ENCODE measurements at places on chromosomes 7 and 10.

GRCh38 chr7:150788474-150789269 lies 11.5 kb downstream of the TMEM176B start:
- DNase-seq = no peak

DNA sequence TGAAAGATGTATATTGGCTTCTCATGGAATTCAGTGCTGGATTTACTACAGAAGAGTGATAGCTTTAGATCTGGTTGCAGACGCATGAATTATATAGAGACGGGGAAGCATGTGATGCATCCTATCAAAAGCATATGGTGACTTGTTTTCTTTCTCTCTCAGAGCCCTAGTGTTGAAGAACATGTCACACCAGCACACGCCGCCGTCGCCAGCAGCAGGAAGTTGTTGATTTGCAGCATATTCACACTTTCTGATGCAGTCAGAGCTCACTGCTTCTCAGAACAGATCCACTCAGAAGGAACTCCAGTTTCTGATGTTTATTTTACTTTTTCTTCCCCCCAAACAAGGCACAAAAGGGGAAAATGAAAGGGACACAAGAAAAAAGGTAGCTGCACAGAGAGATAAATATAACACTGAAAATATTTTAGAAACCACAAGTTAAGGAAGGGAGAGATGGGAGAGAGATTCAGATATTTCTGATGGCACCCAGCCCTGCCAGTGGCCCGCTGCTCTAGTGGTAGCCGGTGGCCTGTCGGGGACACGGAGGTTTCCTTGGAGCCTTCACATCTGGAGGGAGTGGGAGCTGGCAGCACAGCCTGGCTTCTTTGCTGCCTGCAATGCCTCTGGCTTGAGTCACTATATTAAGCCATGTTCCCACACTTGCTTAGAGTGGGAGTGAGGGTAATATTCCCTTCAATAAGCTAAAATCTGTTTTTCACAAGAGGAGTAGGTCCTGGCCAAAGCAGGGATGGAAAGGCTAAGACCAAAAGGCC lies 123.2 kb downstream of the NRP1 start:
- no peak for DNase-seq

DNA sequence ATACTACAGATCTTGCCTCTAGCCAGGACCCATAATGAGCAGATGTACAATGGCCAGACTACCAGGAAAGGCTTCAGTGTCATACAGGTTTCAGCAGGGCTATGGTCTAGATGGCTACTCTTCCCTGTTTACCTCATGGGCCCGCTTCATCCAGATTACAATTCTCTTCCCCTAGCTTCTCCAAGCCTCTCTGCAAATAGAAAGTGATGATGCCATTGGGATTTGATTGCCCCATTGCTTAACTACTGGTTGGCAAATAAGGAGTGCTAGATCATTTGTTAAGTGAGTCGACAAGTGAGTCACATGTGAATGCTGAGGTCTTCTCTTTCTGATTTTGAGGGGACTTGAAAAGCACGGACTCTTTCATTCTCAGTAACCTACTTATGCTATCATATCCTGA lies 361.5 kb upstream of the LRRTM3 start:
- DNase-seq = no peak

GRCh38 chr10:17217631-17218232 lies 10.3 kb upstream of the VIM start:
- DNase-seq = no peak

DNA sequence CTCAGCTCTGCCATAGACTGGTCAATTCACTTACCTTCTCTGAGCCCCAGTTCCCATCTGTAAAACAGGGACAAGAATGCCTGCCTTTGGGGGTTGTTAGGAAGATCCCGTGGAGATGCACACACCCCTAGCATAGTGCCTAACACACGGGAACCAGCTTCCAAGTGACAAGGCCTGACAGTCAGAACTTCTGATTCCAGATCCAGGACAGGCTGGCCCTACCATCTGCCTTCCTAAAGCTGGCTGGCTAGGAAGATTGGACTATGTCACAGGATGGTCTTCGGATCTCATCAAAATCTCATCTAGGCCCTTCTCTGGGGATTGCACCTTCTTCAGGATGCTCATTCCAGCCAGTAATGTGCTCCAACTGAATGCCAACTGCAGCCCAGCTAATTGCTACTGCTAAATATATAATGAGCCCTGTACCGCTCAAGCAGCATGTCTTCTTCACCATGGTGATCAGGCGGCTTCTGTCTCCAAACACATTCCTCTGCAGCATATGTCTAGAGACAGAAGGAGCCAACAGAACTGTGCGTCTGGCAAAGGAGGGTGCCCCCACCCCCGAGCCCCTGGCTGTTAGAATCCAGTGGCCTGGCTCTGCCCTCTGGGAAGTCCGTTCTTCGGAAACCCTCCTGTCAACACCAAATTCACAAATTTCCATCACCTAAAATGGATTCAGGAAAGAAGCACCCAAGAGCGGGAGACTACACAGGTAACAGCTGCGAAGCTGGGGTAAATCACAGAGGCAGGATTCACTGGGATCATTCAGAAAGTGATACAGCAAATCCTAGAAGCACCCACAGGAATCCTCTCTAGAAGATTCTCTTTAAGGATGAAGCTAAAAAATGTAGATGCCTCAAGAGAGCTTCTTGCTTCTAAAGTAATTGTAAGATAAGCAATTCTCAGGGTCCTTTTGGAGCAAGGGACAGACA lies 142.1 kb upstream of the EEPD1 start:
- no peak for DNase-seq

DNA sequence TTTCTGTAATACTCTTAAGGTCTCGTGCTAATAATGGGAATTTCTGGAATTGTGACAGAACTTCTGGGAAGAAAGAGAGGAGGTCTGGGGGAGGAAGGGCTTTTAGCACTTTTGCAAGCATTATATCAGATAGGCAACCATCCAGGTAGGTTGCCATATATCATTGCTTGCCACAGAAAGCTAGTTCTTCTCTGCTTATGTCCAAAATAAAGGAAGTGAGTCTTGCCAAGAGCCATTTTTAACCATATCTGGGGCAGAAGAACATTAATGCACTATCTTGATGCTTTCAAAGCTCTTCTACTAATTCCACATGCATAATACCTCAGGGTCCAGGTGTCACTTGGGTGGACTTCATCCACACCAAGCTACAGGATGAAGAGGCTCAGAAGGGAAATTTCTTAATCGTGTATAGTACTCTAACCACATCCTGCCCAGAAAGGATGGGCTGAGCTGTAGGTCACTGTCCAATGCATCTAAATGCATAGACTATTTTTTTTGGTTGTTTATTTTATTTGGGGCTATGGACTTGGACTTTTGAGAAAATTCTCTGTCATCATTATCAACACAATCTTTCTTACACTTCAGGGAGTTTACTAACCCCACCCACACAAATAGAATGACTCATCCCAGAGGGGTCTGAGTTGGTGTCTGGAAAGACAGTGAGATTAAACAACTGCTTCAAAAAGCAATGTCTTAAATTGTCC lies 68.9 kb upstream of the ADO start:
- no peak for DNase-seq

DNA sequence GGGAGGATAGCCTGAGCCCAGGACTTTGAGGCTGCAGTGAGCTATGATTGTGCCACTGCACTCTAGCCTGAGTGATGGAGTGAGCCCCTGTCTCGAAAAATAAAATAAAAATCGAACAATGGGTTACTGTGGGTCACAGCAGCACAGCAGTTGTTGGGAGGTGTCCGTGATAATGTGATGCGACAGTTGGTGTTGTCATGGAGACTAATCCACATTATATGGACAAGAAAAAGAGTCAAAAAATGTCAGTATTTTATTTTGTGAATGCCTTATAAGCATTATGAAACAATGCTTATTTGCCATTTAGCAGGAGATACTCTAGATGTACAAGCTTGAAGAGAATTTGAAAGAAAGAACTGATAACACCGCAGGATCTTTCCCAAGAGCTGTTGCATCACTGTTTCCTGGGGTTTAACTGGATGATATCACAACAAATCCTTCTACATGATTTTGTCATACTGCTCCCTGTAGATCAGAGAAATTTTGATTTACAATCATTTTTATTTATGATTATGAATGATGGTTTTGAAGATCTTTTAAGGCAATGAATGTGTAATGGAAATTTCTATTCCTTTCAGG lies 195.4 kb downstream of the BAMBI start:
- no peak for DNase-seq

DNA sequence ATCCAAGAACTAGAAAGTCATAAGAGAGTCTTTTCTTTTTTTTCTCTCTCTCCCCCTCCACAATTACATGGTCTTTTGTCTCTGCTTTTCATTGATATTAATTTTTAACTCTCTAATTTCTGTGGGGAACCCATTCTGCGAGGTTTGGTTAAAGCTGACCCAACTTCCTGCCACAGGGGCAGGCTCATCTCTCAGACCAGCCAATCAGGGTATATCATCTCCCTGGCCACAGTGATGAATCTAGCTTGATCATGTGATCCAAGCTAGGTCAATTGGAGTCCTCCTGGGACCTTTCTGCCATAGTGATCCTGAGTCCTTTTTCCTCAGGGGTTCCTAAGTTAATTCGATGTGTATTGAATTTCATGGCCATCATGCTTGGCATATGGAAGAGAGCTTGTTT lies 38.0 kb upstream of the TRUB1 start:
- no peak for DNase-seq

DNA sequence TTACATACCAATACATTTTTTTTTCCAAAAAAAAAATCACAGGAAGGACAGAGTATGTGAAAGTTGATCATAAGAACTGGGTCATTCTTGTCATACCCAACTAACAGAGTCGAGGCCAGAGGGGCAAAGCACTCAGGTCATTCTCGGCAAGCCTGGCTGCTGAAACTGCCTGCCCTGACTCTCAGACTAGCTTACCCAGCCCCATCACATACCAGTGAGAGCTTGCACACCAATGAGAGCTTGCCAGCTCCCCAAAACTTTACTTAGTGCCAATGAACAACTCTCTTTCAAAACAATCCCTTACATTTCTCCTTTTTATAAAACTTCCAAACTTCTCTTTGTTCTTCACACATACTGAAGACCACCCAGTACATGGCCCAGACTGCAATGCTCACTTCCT lies 48.9 kb downstream of the VOPP1 start:
- DNase-seq = no peak

- DNase-seq = no peak
These were observed 61.5 kb downstream of the ITGA8 start for GRCh38 chr10:15658069-15658702.

GRCh38 chr10:53239873-53240272 lies 467.3 kb upstream of the MBL2 start:
- no peak for DNase-seq

GRCh38 chr7:99453105-99453504 lies 12.9 kb downstream of the ATP5MF start:
- no peak for DNase-seq

DNA sequence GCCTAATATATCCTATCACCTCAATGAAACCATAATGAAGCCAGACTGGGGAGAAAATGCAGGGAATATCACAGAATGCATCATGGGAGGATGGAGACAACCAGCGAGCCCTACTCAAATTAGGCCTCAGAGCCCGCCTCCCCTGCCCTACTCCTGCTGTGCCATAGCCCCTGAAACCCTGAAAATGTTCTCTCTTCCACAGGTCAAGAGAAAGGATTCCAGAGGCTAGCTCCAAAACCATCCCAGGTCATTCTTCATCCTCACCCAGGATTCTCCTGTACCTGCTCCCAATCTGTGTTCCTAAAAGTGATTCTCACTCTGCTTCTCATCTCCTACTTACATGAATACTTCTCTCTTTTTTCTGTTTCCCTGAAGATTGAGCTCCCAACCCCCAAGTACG lies 31.5 kb downstream of the PRSS2 start:
- DNase-seq = no peak

DNA sequence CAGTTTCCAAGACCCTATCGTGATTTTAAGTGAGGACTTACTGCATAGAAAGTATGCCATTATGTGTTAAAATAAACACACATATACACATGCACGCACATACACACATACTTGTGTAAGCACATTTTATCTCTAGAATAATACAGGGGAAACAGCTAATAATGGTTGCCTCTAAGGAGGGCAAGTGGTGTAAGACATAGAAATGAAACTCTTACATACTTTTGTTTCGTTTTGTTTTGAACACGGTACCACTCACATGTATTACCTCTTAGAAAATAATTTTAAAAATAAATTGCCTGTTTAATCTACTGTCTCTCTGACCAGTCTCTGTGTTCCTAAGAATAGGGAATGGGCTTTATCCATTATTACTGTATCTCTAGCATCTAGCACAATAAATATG lies 49.2 kb downstream of the HERPUD2 start:
- no peak for DNase-seq

GRCh38 chr10:98374217-98374985 lies 40.6 kb downstream of the PYROXD2 start:
- DNase-seq = no peak

DNA sequence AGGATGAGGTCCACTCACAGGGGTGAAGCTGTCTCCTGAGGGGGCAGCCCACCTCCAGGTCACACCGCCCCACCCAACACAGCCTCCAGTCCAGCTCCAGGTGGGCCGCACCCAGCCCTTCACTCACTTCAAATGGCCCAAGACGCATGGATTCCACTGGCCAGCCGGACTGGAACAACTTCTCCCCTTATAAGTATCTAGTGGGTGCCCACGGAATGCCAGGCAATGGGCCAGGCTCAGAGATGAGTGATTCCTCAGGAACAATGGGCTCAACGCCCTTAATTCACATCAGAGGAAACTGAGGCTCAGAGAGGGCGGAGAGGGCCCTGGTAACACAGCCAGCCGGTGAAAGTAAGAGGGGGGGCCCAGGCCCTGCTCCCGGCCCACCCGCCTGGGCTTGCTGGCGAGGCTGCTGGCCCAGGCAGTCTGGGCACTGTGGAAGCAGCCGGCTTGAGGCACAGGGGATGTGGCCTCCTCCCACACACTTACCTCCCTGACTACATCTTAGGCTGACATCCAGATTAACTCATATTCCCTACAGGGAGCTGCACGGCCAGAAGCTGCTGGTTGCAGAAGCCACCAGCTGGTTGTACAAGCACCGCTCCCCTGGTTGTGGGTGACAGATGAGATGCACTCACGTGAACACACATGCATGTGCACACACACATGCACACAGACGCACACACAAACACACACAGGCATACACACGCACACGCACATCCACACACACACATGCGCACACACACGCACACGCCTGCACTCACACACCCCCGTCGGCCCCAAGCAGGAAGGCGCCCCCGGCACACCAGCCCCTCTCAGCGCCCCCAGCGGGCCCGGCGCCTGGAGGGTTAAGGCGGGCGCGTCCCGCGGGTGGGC lies 1.0 kb upstream of the FAM20C start:
- peak; percentile 26 for DNase-seq

DNA sequence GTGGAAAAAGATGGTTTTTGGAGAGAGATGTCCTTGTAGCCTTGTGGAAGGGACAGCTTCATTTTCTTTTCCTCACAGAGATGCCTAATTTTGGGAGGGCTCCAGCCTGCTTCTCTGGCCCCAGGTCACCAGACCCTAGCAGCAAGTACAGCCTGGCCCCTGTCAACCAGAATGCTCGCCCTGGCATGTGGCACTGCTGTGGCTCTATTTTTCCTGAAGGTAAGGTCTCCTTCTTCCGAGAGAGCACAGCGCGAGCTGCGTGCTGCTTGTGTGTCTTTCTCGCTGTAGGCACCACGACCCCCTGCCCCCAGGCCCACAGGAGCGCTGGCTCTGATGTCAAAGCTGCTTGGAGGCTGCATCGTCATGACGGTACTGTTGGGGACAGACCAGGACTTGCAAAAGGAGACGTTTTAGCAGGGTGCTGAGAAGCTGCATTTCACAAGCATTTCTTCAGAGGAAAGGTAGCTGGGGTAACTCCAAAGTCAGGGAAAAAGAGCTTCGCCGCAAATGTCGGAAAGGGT lies 58.7 kb downstream of the CLEC2L start:
- DNase-seq = no peak

GRCh38 chr10:123911866-123912265 lies 20.3 kb upstream of the CPXM2 start:
- DNase-seq = no peak

GRCh38 chr7:479115-479947 lies 40.3 kb downstream of the PDGFA start:
- DNase-seq = no peak

Measured in ELF-1 (cell line).